NCI-H187 (cell line): ENCODE measurements at places on chromosomes 16 and 17.

GRCh38 chr17:10114931-10115535 lies 83.4 kb downstream of the GAS7 start:
- DNase-seq = no peak

GRCh38 chr16:71917900-71918299 lies 22.6 kb downstream of the IST1 start:
- DNase-seq = no peak

- DNase-seq = no peak
Observed at GRCh38 chr17:4788159-4788806, 481 bp upstream of the GLTPD2 start.

DNA sequence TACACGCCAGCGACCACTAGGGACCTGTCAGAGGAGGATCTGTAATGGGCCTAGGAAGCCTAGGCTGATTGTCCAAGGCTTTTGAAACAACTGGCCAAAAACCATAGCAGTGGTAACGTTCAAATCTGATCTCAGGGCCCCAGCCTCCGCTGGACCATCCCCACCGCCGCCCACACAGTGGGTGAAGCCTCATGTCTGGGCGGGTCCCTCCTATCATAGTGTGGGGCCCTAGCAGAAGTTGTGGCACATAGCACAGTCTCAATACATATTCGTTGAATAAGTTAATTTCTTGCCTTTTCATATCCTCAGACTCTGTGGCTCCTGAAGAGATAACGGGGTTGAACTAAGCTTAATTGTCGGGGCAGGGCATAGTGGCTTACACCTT lies 818 bp downstream of the DPH1 start:
- DNase-seq = no peak

DNA sequence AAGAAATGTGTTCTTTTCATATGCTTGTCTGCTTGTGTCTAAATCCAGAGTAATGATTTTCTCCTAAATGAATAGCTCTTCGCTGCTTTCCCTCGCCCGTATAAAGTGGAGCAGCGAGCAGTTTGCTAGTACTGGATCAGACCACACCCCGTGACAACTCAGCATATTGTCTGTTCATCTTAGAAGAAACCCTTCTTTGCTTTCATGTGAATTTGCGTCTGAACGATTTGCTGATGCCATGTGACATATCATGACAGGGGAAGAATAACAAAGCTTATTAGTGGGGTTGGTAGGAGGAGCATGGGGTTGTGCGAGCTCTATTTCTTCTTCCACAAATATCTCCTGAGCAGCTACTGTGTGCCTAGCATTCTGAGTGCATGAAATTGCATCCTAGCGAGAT lies 44.1 kb upstream of the CACNG4 start:
- no peak for DNase-seq

GRCh38 chr17:38428643-38429371 lies 543 bp downstream of the ARHGAP23 start:
- no peak for DNase-seq

GRCh38 chr16:642189-643049 lies 791 bp downstream of the MCRIP2 start:
- peak; percentile 23 for DNase-seq

DNA sequence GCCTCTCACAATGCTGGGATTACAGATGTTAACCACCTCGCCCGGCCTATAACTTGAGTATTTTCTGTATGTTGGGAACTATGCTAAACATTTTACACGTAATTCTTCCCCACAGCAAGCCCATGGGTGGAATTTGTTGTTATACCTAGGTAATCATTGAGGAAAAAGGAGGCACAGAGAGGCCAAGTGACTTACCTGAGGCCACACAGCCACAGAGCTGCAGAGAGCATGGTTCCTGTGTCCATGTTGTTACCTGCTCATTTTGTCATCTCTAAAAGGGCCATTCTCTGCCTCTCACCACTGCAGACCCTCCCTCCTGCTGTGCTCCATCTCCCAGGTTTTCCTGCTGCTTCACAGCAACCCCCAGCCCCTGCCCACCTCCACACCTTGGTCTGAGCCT lies 135.5 kb downstream of the ABCC1 start:
- DNase-seq = no peak

- DNase-seq = no peak
Observed at GRCh38 chr16:51051671-51052070, 99.4 kb downstream of the SALL1 start.

GRCh38 chr16:62870554-62870953 lies 834.3 kb upstream of the CDH8 start:
- DNase-seq = no peak

- peak; percentile 97 for DNase-seq
Observed at GRCh38 chr17:75524970-75525805, at the start of gene LLGL2. LLGL2 (plus strand) TSS chr17:75525697; CDS start chr17:75543427, 17,730 bp downstream.

GRCh38 chr16:12661656-12662172 lies 142.0 kb downstream of the CPPED1 start:
- DNase-seq = no peak

GRCh38 chr17:66304304-66305174 lies 2.1 kb downstream of the PRKCA start:
- DNase-seq = no peak

DNA sequence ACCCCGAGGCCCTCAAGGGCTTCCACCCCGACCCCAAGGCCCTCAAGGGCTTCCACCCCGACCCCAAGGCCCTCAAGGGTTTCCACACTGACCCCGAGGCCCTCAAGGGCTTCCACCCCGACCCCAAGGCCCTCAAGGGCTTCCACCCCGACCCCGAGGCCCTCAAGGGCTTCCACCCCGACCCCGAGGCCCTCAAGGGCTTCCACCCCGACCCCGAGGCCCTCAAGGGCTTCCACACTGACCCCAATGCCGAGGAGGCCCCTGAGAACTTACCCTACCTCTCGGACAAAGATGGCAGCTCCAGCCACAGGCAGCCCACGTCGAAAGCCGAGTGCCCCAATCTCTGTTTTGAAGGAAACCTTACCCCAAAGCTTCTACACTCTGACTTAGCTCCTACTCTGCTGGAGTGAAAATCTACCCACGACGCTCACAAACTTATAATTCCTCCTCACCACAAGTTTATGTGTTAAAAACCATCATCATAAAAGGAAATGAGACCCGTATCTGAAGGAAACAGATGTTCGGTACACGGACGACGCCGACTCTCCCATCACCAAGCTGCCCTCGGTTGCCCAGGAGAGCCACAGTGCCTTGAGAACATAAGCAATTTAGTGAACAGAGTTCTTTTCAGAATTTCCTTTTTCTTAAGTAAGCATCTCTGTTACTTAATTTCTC lies 61.2 kb upstream of the RPH3AL start:
- no peak for DNase-seq
